ENCODE measurements at places on chromosomes 3 and 15.

- no peak for DNase-seq
Observed at GRCh38 chr3:108554229-108554628, 35.0 kb downstream of the CIP2A start.

GRCh38 chr15:60682115-60682514, 203.2 kb upstream of the ICE2 start:
- no peak for DNase-seq

DNA sequence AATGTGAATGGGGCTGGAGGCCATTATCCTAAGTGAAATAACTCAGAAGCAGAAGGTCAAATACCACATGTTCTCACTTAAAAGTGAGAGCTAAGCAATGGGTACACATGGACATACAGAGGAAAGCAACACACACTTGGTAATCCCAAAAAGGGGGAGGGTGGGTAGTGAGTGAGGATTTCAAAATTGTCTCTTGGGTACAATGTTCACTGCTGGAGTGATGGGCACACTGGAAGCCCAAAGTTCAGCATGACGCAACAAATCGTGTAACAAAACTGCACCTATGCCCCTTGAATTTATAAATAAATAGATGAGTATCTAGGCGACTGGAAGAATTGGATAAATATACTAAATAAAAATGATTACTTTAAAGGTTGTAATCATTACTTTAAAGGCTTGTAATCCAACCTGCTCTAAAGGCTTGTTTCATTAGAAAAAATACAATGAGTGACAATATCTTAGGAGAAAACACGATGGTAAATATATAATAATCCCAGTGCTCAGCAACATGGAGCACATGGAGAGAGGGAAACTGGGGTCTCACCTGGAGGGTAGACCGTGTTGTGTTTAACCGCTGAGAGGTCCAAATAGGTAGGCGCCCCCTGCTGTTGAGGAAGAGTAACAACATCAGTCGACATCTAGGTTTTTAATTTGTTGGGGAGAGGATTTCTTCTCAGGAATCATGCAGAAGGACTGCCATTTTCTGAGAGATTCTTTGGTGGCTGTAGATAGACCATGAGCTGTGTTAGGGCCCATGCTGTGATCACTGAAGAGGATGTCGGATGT, 78.5 kb upstream of the ROBO1 start:
- DNase-seq, result no peak

DNA sequence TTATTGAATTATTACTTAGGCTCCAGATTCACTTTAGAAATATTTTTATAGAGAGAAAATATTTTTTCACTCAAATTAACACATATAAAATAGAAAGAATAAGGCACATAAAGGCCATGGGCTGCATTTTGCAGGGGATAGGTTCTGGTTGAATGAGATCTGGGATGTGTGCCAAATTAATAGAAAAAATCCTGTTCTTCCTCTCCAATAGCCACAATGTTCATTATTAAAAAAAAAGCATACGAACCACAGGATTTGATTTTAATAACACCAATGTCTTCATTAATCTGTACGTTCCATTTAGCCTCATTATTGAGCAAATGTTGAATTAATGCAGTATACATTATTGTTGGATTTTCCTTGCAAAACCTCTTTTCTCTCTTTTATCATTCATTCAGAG, 622.8 kb upstream of the AGTR1 start:
- no peak for DNase-seq

GRCh38 chr15:80953001-80953952, 36.3 kb downstream of the MESD start:
- no peak for DNase-seq

DNA sequence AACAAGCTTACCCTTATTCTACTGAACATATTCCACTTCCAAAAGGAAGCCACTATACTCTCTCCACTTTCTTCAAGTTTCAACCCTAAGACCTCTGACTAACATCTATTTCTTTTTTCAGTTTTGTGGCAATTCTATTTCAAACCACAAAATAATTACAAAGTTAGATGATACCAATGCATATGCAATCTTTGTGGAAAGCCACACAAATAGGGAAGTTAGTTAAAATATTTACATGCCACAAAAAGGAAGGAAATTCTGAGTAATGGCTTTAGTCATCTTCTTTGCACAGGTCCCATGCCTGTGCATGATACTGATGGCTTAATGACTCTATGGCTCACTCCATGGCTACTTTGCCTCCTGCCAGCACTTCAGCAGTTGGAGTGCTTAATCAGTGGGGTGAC, 57.0 kb upstream of the MCTP2 start:
- no peak for DNase-seq

GRCh38 chr3:68017069-68017468, 362.7 kb upstream of the SUCLG2 start:
- no peak for DNase-seq

All from neuronal stem cell (in vitro differentiated cells).